ENCODE measurements at places on chromosomes 3 and 15.

DNA sequence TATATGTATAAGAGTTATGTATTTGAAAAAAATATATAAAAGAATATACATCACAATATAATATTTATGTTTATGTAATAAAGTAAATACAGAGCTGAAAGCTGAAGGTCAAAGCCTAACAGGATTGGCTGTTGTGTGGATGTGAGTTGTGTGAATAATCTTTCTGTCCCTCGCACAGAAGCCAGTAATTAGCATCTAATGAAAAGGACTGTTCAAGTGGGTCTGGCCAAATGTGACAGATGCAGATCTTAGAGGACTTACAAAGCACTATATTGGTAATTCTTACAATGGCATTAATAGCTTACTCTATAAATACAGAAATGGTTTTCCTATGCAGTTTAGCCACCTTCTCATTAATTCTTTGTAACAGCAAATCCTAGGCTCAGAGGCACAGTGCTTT, 2.4 kb downstream of the MKRN3 start:
- no peak for DNase-seq

GRCh38 chr3:178072391-178073305, 463.6 kb upstream of the KCNMB2 start:
- DNase-seq = no peak

- DNase-seq = no peak
These were observed 162.4 kb upstream of the CFAP20DC start for GRCh38 chr3:59212128-59212779.

DNA sequence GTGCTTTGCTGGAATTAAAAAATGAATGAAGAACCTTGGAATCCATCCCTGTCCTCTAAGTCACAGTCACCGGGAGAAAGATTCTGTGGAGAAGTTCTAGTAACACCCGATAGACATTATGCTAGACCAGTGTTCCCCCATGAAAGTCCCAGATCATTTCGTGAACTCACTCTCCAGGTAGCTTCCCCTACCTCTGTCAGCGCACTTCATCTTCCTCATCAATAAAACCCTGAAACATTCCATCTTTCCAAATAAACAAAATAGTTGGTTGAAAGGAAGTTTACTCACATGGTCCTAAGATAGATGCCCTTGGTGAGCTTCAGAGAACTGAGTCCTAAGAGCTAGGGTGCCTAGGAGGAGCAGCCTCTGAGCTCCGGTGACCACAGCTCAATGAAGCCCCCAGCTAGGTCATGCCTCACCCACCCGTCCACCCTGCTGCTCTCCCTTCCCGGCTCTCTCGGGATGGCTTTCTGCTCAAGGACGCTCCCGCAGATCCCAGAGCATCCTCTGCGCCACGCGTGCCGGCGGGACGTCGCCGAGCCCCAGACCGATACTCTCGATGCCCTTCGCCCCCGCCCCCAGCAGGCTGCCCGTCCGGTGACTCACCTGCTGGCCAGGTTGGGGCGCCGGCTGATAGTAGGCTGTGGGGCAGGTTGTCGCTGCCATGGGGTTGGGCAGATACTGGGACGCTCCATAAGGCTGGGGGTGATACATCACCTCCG, 776 bp downstream of the VGLL3 start:
- DNase-seq = no peak

DNA sequence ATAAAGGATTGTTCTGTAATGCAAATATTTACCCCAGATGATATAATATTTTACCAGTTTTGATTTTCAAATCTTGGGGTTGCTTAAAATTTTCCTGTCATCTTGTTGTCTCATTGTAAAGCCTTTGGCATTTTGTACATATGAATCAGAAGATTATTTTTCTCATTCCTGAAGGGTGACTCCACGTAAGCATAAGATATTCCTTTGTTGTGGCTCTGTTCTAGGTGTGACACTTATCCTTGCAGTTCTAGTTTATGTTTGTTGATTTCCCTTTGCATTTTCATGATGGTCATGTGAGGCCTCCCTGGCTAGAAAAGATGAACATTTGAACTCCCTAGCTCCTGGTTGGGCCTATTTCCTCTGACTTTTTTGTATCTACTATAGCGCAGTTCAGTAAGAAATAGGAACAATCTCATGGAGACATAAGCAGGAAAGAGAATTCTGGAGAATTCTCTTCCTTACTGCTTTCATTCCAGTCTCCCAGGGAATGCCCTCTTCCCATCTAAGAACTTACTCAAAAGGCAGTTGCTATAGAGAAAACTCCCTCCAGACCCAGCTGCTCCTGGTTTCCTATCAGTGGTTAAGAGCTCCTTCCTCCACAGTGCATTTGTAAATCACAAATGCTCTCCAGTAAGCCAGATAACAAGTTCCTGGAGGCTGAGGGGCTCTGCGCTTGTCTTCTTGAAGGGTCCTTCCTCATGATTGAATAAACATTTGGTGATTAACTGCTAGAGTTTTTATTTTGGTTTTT, 124.7 kb downstream of the WNT5A start:
- no peak for DNase-seq

GRCh38 chr3:52453496-52454249, at the start of gene TNNC1:
Gene TNNC1 (minus strand): TSS chr3:52454041. CDS start chr3:52454015, 26 bp downstream.
- no peak for DNase-seq

- no peak for DNase-seq
These were observed 43.9 kb downstream of the ERC2 start for GRCh38 chr3:56424336-56424735.

- no peak for DNase-seq
These were observed 42.1 kb downstream of the CRABP1 start for GRCh38 chr15:78382114-78382880.

DNA sequence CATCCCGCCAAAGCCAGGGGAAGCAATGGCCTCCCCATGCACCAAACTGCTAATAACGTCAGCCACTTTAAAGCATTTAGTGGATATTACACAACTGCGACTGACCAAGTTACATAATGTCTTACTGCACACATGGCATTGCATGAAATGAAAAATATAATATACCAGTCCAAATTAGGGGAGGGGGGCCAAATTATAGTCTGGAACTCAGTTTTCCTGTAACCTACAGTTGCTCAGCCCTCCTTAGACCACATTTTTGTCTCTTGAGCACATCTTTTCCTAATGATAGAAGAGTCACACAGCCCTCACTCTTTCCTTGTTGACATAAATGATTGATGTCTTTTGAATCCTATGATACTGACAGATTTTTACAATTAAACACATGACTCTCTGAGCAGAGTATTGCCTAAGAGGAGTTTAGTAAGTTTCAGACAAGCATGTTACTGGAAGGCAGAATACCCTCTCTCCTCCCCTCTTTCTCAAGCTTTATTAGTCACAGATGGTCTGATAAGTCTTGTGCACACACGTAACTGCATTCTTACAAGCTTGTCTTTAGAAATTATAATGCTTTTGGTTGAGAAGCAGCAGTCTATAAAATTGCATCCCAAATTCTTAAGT, 1.1 kb upstream of the PLD1 start:
- no peak for DNase-seq

DNA sequence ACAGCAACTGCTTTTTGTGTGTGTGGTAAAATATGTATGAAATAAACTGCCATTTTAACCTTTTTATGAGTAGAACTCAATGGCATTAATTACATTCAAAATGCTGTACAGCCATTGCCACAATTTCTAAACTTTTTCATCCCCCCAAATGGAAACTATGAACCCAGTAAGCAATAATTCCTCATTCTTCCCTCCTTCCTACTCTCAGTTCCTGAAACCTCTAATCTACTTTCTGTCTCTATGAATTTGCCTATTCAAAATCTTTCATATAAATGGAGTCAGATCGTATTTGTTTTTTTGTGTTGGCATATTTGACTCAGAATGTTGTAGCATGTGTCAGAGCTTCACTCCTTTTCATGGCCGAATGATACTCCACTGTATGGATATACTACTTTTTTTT, 5.3 kb upstream of the BLM start:
- DNase-seq = no peak

GRCh38 chr3:172257648-172258400, 190.4 kb downstream of the GHSR start:
- DNase-seq = no peak

GRCh38 chr3:159513867-159514380, 474.7 kb upstream of the IL12A start:
- DNase-seq = no peak

Data from CD4-positive, alpha-beta T cell treated with Interferon gamma for 1 hour (primary cell).